ENCODE measurements at places on chromosomes 4 and X. TPM values are rescaled to one million over a fixed set of nuclear protein-coding genes. Genes with fewer than 3 reads are reported as not detected.

The TMEM255A gene
- 3.4 TPM for total RNA-seq

The ARHGEF38 gene
- 0.55 TPM for total RNA-seq

The DCLK2 gene
- 48.7 TPM for total RNA-seq

The DEFB131A gene
- total RNA-seq = not detected

The FAM47A gene
- not detected for total RNA-seq

The CCDC120 gene
- total RNA-seq = 5.6 TPM

The EXOC1L gene
- not detected for total RNA-seq

The PPAT gene
- total RNA-seq = 17.5 TPM

The GAGE12J gene
- total RNA-seq = not detected

The MAP3K15 gene
- 0.49 TPM for total RNA-seq

The UGT2B15 gene
- total RNA-seq = not detected

The HSFX2 gene
- total RNA-seq = not detected

The SNX12 gene
- 62.5 TPM for total RNA-seq

The MAOA gene
- 58.4 TPM for total RNA-seq

The FDCSP gene
- total RNA-seq = not detected

The NIPAL1 gene
- total RNA-seq = 35.3 TPM

The OTC gene
- total RNA-seq = not detected

The CXCL5 gene
- 0.44 TPM for total RNA-seq

The CNGA1 gene
- total RNA-seq = 14.1 TPM

The COQ2 gene
- total RNA-seq = 15.3 TPM

The SPANXA1 gene
- total RNA-seq = not detected

The POLN gene
- total RNA-seq = 4.8 TPM

The DUSP9 gene
- total RNA-seq = not detected

The ASB12 gene
- total RNA-seq = 0.38 TPM

The NAA11 gene
- total RNA-seq = not detected

The HTR2C gene
- total RNA-seq = 0.49 TPM

The NWD2 gene
- total RNA-seq = 9.1 TPM

The TMSB4X gene
- 1,302 TPM for total RNA-seq

The MAGED4B gene
- total RNA-seq = 18.4 TPM

All from camera-type eye (tissue), 1 donor.